CMK (cell line): ENCODE measurements at places on chromosomes 1 and 21.

- no peak for DNase-seq
Observed at GRCh38 chr1:1337793-1338147, 6.7 kb downstream of the TAS1R3 start.

DNA sequence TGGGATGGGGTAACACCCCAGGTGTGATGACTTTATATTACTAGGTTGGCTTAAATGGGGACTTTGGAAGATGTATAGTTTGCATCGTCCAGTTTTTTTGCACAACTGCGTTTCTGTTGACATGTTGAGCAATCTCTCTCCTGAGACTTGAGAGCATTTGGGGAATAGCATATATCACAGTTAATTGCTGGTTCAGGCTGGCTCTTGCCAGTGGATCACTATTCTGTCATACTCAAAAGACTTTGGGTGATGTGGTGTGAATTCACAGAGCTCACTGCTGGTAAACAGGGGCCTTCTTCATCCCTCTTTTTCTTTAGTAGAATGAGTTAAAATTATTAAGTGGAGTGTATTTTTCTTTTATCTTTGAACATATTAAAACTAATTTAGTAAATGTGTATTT lies 44.3 kb downstream of the LHX9 start:
- DNase-seq = no peak

- DNase-seq = no peak
Observed at GRCh38 chr1:225762002-225762441, 15.6 kb upstream of the SRP9 start.

- DNase-seq = no peak
Observed at GRCh38 chr1:149929856-149930255, 2.3 kb upstream of the SF3B4 start.

- no peak for DNase-seq
Observed at GRCh38 chr1:216616425-216616824, 106.8 kb downstream of the ESRRG start.

GRCh38 chr1:8844501-8845006 lies 27.1 kb upstream of the RERE start:
- no peak for DNase-seq
